Heart right ventricle (tissue), 16 donors: ENCODE measurements at places on chromosomes 12 and 14.

DNA sequence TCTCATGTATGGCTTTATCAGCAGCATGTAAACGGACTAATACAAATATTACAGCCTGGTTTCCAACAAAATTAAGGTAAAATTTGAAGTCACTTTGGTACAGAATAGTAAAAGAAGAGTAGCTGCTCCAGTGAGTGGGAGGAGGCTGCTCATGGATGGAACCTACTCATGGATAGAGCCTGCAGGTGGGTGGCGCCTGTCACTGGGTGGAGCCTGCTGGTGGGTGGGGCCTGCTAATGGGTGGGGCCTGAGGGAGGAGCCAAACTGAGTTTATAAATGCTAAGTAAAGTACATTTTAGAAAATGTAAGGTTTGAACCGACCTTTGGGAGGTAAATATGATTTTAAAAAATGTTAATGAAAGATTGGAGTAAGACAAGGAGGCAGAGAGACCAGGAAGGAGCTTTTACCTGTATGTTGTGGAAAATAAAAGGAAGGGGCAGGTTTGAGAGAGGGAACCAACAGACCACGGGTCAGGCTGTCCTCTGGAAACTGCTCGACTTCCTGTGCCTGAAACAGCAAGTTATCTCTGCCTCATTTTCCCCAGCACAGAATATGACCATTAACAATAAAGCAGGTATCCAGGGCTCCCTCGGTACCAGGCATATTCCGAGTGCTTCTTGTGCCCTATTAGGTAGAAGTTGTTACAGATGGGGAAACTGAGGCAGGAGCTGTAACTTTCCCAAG lies 55.9 kb upstream of the SEL1L start:
- DNase-seq = no peak

DNA sequence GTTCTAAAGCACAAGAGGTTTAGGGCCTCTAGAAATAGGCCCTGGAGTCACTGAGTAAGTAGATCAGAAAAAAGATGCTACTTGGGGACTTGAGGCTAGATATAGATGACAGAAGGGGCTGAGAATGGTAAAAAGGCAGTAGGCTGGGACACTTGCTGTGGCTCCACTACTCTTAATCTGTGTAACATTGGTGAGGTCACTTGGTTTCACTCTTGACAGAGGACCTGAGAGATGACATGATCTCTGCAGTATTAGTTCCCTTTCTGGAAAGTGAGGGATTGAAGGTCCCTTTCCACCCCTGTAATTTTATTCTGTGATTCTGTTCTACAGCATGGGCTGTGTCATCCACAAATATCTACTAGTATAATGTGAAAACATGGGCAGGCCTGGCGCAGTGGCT lies 39.7 kb downstream of the MAPKAPK5 start:
- no peak for DNase-seq

- DNase-seq = no peak
These were observed 397.5 kb upstream of the CCDC196 start for GRCh38 chr14:66088656-66089055.

GRCh38 chr14:38342803-38343202 lies 86.9 kb upstream of the CLEC14A start:
- DNase-seq = no peak
